AG10803 (cell line): ENCODE measurements at places on chromosomes 1 and 21.

- DNase-seq, result peak; percentile 94
Measured at GRCh38 chr1:59707178-59707791, 107.5 kb upstream of the HOOK1 start.

- DNase-seq, result no peak
Measured at GRCh38 chr1:247303216-247303615, 28.5 kb downstream of the ZNF496 start.

DNA sequence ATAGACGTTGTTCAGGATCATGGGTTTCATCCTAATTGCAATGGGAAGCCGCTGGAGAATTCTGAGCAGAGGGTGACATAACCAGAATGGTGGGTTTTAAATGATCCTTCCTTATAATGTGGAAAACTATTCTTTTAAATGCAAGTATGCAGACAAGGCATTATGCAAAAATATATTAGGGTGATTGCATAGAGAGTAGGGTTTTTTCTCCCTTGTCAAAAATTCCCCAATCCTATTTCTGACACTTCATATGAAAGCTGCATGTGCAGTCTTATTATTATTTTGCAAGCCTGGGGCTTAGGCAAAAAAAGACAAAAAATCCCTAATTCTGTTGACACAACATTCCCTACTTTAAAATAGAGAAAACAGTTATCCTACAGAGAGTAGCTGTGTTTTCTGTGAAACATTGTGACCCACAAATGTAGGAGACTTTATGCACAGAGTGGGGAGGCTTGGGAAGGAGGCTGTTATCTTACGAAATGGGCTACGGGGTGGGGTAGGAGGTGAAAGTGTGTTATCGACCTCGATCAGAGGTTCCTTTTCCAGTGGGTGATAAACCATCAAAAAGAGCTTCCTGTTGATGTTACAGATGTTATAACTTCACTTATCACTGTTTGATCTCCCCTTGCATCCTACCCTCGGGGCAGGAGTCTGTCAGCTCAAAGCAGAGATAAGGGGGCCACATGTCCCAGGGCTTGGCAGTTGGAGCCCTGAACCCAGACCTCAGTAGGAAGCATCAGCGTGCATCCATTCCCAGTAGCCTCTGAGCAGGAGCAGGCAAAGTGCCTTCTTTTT lies 27.2 kb downstream of the RHEX start:
- DNase-seq, result no peak

DNA sequence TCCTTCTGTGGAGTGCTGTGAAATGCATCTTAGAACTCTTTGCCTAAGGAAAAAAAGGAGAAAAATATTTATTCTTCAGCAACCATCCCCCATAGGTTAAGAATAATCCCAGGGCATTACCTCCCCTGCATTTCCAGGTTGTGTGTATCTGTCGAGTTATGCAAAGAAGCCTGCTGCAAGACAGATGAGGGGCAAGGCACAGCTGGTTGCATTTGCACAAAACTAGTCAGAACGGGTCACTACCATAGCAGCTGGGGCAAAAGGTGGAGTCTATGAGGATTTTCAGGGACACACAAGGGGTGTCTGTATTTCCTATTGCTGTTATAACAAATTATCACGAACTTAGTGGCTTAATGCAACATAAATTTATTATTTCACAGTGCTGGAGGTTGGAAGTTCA lies 443.4 kb upstream of the C1orf87 start:
- DNase-seq, result no peak

- peak; percentile 46 for DNase-seq
Measured at GRCh38 chr1:161838362-161838761, 72.2 kb downstream of the ATF6 start.

GRCh38 chr1:150537732-150538684 lies 11.2 kb upstream of the ADAMTSL4 start:
- peak; percentile 94 for DNase-seq

DNA sequence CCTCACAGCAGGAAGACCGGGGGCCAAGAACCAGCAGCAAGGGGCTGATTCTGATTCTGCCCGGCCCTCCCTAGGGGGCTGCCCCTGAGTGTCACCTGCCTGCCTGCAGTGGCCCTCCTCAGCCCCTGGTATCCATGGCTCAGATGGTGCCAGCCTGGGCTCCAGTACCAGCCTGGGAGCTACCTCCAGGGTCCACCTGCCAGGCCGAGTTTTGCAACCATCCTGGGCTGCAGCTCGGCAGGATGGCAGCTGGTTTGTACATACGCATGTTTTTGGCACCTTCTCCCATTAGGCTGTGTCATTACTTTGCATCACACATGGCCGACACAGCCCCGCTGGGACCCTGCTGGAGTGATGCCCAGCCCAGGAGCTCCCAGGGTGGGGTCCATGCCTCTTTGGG lies 93.3 kb upstream of the WNT4 start:
- no peak for DNase-seq

- DNase-seq, result no peak
Measured at GRCh38 chr1:47438165-47439016, 547 bp downstream of the FOXD2 start.

DNA sequence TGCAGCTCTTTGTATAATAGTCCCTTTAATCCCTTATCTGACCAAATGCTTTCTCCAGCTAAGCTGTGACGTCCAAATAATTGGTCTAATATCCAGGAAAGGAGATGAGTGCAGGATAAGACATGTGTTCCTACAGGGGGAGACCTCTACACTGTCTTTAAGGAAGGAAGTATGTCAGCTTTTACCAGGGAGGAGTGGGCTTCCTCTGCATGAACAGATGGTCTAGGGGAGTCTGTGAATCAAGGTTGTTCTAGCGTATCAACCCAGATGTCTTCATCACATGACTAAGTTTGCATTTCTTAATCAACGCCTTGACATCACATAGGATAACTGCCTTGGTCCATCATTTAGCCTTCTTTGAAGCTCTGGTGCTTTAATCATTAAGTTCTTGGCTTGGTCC lies 528.2 kb downstream of the MRPL39 start:
- DNase-seq, result no peak

DNA sequence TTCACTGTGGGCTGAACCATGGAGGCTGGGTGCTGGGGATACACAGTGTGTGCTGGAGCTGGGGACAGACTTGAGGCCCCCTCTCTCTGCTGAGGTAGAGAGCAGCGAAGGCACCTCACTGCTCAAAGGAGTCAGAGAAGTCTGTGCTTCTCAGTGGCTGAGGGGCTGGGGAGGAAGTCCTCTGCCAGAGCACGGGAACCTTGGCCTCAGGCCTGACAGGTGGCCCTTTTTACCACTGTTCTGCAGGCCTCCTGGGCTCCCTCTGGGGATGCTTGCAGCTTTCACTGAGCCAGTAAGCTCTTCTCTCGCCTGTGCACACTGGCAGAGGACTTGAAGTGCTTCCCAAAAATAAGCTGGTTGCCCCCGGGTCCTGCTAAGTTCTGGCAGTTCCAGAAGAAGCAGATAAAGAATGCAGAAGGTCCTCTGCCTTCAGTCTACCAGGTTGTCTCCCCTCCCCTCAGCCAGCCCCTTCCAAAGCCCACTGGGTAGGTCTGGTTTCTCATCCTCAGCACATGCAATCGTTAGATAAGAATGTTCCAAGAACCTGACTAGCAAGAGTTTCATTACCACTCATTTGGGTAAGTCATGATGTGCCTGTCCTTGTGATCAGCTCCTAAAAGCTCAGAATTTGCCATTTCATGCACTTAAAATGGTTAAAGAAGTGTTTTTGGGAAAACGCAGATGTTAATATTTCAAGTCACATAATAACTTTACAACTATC lies 53.9 kb downstream of the TENT5C start:
- DNase-seq, result no peak

DNA sequence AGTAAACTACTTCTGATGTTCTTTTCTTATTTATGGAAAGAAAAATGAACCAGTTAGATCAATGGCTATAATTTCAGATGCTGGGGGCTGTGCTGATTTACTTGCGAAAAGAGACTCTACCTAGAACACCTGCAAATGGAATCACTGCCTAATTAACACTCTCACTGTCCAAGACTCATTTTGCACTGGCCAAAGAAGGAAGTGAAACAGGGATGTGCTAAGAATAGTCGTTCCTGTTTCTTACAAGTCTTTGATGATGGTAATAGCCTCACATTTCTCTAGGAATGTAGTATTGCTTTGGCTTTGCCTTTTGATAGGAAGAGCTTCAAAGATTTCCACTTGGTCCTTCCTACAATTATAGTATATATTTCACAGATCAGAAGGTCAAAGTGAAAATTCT lies 12.7 kb upstream of the TSNAX start:
- DNase-seq, result no peak

DNA sequence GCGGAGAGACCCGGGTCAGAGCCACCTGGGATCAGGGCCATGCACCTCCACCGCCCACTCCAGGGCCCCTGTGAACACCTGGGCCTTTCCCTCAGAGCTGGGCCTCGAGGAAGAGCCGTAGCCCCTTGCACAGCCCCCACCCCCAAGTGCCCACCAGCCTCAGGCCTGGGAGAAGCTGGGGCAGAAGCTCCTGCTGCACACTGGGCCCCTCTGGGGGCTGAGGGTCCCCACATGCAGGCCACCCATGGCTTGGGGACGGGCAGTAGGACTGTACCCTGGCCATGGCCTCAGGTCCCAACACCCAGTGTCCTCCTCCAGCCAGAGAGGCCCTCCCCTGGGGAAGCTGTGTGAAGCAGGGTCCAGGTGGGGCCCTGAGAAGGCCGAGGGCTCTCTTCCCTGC lies 6.5 kb downstream of the NOC2L start:
- DNase-seq, result no peak

DNA sequence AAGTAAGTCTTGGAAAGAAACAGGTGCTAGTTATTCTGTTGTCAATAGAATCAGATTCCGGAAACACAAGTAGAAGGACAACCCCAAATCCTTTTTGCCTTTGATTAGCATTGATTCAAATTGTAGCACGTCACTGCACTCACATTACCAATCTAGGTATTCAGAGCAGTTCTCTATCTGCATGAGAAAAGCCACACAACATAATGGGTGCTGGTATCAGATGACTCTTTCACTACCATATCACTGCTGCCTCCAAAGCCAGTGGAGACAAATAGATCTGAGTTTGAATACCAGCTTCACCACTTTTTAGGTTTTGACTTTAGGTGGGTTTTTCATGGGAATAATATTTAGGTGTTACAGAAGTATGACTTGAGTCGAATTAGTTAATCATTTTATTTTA lies 38.9 kb downstream of the RTCA start:
- DNase-seq, result no peak

DNA sequence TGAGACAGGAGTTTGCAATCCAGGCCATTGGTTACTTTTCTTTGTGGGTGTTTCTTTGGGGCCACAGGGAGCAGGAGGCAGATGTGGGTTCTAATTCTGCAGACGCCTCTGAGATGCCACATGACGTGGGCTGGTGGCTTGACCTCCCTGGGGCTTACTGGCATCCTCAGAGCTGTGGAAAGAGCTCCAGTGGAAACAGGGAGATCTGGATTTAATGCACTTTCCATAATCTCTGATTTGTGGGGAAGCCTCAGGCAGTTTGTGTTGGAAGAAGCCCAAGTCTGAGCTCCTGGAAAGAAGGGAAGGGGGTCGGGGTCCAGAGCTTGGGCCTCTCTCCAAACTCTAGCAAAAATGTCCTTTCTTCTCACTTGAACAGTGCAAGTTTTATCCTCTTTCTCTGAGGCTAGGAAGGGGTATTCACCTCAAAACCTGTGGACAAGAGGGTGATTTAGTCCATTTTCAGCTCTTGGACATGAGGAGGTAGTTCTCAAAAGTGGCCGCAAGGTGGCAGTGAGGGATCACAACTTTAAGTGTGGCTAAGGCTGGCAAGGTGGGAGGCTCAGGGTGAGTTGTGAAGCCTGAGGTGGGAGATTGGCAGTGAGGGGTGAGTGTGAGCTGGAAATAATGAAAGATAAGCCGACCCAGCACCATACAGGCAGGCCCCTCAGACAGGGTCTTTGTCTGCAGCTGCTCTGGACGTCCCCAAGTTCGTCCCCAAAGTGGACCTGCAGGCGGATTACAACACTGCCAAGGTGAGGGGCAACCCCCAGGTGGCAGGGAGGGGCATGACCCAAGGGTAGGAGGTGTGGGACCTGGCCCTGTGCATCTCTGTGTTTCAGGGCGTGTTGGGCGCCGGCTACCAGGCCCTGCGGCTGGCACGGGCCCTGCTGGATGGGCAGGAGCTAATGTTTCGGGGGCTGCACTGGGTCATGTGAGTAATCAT lies 9.2 kb downstream of the IKBKE start:
- DNase-seq, result peak; percentile 74

GRCh38 chr1:23814016-23814415 lies 11.2 kb downstream of the HMGCL start:
- no peak for DNase-seq

GRCh38 chr1:172489847-172490246 lies 43.1 kb upstream of the SUCO start:
- DNase-seq, result no peak

DNA sequence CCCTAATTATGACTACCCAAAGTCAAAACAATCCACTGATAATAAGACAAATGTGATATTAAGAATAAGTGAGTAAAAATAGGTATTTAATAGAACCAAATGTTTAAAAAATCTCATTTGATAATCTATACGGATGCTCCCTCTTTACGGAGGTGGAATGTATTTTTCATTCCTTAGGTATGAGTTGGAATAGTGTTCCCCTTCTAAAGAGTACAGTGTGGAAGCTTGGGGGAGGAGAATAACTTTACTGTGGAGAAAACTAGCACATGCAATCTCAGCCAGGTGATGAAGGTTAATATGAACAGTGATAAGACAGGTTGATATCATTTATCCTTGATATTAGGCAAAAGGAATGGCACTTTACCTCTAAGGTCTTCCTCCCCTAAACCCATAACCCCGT lies 74.6 kb downstream of the GPR88 start:
- no peak for DNase-seq

DNA sequence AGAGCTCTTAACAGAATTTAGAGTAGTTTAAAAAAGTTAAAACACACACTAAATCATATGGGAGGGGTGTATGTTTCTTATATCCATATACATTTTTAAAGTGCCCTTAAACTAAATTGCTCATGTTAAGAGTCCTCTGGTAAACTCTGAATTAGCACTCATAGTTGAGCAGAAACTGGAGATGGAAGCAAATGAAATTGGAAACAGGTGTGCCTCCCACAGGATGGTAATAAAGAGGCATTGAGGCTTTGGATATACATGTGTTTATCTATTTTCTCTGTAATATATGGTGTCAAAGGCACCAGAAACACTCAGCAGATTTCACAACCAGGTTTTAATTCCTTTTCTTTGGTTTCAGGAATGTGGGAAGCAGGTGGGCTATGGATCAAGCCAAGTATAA lies 188.6 kb downstream of the HS2ST1 start:
- peak; percentile 10 for DNase-seq

GRCh38 chr1:1344655-1345361 lies 4.4 kb downstream of the DVL1 start:
- DNase-seq, result peak; percentile 56

GRCh38 chr1:204791453-204792353 lies 79.0 kb upstream of the NFASC start:
- DNase-seq, result peak; percentile 44

DNA sequence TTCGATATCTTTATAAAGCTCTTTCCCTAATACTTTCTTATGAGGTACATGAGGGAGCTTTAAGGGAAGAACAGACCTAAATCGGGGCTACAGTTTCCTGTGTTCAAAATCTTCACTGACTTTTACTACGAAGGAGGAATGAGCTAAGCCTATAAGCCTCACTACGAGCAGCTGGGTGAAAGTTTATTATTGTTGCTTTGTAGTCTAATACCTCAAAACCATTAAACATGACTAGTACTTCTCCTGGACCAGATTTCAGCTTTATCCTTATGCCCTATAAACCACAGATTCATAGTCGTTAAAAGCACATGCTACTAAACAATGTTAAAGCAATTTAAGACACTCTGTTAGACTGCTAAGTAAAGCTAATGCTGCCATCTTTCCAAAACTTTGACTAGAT lies 30.2 kb downstream of the NDC1 start:
- DNase-seq, result peak; percentile 40
